Panc1 (cell line): ENCODE measurements at places on chromosomes 12 and 14. TPM values are rescaled to one million over a fixed set of nuclear protein-coding genes. Genes with fewer than 3 reads are reported as not detected.

GRCh38 chr14:105150368-105151083 lies 18.1 kb downstream of the JAG2 start:
- DNase-seq, result no peak

KRT3 gene
- total RNA-seq, result not detected

OVCH1 gene
- not detected for total RNA-seq

NGB gene
- total RNA-seq, result not detected

GRCh38 chr12:6067152-6067916 lies 57.1 kb downstream of the VWF start:
- DNase-seq, result peak; percentile 30

YARS2 gene
- total RNA-seq, result 28.0 TPM

- no peak for DNase-seq
These were observed 991.6 kb upstream of the TMEM132C start for GRCh38 chr12:127275416-127275815.

SIX1 gene
- total RNA-seq, result 7.4 TPM

- no peak for DNase-seq
These were observed 14.2 kb upstream of the FZD10 start for GRCh38 chr12:130147875-130148596.

DNA sequence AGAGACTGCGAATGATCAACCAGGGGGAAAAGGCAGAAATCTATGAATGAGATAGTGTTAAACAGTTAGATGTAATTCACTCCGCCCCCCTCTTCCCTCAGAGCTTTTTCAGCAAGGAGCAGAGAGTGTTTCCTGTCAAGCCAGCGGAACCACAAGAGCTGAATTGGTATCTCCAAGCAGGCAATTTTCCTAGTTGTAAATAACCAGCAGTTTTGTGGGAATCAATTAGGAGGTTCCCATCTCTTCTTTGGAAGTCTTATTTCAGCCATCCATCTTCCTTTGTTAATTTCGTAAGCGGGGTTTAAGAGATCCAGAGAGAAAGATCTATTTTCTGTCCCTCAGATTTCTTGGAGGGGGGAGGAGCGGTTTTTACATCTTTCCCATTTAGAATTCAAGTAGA lies 178.0 kb downstream of the FOXN3 start:
- DNase-seq, result no peak

- peak; percentile 78 for DNase-seq
These were observed 53.8 kb downstream of the SSH1 start for GRCh38 chr12:108803428-108804105.

PZP gene
- not detected for total RNA-seq

KRT83 gene
- total RNA-seq, result 0.28 TPM

TSPAN11 gene
- total RNA-seq, result not detected

LRRC43 gene
- total RNA-seq, result 1.5 TPM

DNA sequence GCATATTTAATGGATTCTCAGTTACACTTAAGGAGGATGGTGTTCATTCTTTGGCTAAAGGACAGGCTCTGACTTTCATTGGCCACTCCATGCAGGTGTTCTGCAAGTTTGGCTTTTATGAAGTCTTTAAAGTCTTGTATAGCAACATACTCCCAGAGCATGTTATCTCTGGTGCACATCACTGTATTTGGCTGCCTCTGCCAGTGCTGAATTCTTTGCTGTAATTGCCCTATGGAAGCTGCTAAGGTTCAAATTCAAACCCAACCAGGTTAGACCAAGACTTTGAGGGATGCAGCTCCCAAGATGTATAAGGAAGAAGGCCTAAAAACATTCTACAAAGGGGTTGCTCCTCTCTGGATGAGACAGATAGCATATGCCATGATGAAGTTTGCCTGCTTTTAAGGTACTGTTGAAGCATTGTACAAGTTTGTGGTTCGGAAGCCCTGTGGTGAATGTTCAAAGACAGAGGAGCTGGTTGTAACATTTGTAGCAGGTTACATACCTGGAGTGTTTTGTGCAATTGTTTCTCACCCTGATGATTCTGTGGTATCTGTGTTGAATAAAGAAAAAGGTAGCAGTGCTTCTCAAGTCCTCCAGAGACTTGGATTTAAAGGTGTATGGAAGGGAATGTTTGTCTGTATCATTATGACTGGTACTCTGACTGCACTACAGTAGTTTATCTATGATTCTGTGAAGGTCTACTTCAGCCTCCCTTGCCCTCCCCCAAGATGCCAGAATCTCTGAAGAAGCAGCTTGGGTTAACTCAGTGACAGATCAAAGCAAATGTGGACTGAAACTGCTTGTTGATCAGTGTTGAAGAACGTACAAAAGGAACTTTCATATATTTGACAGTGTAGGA lies 19.4 kb downstream of the TMEM116 start:
- DNase-seq, result no peak

TPH2 gene
- total RNA-seq, result not detected

AKAP5 gene
- 0.64 TPM for total RNA-seq

DNA sequence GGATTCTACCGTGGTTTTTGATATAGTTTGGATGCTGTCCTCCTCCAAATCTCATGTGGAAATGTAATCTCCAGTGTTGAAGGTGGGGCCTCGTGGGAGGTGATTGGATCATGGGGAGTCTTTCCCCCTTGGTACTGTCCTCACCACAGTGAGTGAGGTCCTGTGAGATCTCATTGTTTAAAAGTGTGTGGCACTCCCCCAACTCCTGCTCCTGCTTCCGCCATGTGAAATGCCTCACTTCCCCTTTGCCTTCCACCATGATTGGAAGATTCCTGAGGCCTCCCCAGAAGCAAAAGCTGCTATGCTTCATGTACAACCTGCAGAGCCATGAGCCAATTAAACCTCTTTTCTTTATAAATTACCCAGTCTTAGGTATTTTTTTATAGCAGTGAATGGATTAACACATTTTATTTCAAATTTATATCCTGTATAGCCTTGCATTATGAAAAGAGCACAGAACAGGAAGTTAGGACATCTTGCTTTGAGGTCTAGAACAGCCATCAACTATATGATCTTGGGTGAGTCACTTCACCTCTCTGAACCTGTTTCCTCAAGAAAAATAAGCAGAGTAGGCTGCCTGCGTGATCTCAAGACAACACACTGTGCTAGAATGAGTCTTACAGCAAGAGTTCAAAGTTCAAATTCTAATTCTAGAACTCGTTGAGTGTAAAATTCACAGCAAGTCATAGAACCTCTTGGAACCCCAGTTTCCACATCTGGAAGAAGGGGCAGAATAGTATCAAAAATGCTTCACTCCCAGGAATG lies 160.9 kb upstream of the EEA1 start:
- DNase-seq, result peak; percentile 72

FAM161B gene
- total RNA-seq, result 2.2 TPM

PRIMA1 gene
- 0.26 TPM for total RNA-seq

DNA sequence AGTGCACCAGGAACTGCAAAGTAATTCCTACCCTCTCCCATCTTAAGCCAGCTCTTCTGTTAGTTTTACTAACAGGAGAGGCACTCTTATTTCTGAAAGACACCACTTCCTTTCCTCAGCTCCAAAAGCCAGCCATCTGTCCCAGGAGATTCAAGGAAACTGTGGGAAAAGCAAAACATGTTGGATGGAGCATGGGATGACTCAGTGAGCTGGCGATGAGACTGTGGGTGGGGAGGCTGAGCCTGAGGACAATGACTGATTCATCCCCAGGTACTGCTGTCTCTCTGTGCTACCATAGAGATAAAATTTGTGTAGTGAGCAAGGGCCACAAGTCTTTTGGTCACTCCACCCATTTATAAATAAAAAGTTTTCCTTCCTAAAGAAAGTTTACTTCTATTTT lies 141.4 kb downstream of the MYRFL start:
- DNase-seq, result no peak

DNA sequence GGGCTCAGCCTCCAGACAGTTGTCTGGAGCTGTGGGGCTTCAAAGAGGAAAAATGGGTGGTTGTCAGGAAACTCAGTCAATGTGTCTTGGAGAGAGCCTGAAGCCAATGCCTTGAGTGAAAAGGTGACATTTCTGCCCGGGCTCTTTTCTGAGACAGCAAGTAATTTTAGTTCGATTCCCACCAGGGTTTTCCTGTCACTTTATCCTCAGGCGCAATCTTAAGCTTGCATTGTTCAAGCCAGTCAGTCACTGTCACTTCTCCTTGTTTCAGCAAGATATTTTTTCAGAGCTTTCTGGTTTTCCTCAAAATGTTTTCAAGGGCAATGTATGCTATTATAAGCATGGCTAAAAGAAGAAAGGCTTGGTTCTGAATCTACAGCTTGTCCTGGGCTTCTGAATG lies 404.7 kb upstream of the SEL1L start:
- DNase-seq, result no peak

DNA sequence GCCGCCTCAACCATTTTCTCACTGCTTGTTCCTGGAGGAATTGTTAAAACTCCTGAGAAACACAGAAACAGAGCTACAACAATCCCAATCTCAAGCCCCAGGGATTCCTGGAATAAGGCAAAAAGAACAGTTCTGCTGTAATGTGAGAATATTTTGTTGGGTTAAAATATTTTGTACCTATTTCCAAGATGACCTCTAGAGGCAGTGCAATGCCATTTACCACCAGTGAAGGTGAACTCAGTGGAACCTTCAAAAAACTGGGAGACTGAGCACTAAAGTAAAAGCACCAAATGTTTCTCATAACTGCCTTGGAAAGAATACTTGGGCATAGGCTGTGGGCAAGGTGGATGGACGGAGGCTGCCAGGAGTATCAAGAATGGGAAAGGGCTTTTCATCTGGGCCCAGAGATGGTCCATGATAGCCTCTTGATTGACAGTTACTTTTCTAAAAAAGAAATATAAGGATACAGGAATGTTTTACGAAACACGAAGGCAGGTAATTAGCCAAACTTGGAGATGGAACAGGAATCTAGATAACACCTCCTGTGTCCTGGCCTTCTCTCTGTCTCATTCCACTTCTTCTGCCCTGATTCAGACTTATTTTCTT lies 334.0 kb upstream of the FLRT2 start:
- DNase-seq, result no peak

GRCh38 chr14:21244544-21244943 lies 24.7 kb downstream of the HNRNPC start:
- no peak for DNase-seq

- DNase-seq, result no peak
These were observed 29.5 kb downstream of the CCDC198 start for GRCh38 chr14:57464008-57464730.

DNA sequence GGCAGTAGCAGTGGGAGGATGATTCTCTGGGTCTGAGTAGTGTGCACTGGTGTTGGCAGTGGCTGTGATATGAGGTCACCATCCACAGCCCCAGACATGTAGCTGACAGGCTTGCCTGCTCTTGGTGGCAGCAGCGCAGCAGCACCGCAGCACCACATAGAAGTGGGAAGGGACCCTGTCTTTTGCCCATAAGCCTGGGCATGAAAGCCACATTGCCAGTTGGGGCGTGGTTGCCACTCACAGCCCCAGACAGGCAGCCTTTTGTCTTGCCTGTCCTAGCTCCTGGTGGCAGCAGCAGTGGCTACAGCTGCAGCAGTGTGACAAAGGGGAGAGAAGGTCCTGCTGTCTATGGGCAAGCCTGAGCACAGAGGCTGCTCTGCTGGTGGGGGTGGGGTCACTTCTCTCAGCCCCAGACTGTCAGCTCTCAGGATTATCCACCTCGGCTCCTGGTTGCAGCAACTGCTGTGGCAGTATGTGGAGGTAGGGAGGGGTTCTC lies 71.5 kb downstream of the BRMS1L start:
- no peak for DNase-seq

GRCh38 chr12:51793201-51793600 lies 55.3 kb downstream of the FIGNL2 start:
- DNase-seq, result no peak

MGP gene
- total RNA-seq, result 0.72 TPM

GRCh38 chr14:51908086-51908485 lies 47.7 kb downstream of the GNG2 start:
- no peak for DNase-seq

DNA sequence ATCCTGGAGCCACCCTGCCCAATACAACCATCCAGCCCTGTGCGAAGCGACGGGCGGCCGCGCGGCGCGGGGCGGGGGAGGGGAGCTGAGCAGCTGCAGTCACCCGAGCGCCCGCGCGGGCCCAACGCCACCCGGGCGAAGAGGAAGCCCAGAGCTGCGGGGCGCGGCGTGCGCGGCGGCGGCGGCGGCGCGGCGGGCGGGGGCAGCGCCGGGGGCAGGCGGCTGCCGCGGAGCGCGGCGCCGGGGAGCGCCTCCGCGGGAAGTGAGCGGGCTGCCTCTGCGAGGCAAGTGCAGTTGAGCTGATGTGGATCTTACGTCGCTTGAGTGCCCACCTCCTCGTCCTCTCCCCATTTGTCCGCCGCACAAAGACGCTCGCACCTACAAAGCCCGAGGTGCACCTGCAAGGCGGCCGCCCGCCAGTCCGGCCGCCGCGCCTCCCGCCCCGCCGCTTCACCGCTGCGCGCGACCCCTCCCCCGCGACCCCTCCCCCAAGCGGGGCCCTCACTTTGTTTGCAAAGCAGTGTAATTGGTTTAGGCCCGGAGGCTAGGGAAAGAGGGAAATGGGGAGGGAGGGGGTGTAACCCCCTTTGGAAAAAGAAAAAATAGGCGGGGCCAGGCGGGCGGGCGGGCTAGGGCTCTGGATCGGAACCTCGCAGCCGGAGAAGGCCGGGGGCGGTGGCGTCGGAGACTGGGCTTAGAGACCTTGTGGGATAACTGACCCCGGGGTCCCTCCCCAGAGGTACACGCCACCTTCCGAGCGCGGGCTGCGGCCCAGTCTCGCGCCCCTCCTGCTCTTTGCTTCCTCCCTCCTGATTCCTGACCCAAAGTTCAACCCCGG lies at the start of the genes FOXA1 and TTC6:
TSS of gene FOXA1 (minus strand) at position 279 of the 838 bp plus-strand sequence. CDS start at position 2, 277 bp downstream.
TSS of gene TTC6 (plus strand) at position 659 of the 838 bp plus-strand sequence. CDS start 26,436 bp downstream, outside the sequence.
- no peak for DNase-seq

DNA sequence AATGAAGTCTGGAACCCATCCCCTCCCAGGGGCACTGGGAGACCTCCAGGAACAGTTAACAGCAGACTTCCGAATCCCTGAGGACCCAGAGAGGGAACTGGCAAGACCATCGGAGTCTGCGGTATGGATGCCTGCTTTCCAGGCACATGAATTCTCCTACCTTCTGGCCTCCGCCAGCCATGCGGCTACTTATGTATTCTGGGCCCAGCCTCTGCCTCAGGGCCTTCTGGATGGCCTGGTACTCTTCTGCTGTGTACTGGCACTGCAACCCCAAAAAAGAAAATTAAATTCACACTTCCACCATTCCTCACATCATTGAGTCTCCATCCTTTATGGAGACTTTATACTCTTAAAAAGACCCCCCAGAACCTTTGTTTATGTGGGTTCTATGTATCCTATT lies 18.4 kb downstream of the RAD52 start:
- DNase-seq, result no peak

KLRC2 gene
- total RNA-seq, result not detected

DNA sequence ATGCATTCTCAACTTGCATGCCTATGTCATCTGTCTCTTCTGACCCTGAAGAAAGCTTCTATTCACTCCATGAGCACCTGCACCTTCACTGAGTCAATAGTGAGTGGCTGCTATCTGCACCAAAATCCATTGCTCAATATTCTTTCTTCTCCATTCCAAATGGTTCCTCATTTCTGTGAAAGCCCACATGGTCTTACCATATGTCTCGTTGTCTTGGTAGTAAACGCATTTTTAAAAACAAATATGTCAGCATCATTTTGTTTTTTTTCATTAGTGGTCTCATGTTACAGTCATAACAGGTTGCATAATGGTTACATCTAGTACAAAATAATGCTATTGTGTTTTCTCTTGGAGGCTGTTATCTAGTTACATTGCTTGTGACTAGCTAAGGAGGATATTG lies 106.9 kb upstream of the CPM start:
- no peak for DNase-seq
